ENCODE measurements at places on chromosomes 7 and 10.

GRCh38 chr10:102409604-102410428 is 8.8 kb downstream of the PSD start:
- DNase-seq = no peak

GRCh38 chr10:76353237-76353851 is 921.9 kb downstream of the LRMDA start:
- DNase-seq = no peak

GRCh38 chr10:48659790-48660189 is 24.9 kb upstream of the WDFY4 start:
- no peak for DNase-seq

DNA sequence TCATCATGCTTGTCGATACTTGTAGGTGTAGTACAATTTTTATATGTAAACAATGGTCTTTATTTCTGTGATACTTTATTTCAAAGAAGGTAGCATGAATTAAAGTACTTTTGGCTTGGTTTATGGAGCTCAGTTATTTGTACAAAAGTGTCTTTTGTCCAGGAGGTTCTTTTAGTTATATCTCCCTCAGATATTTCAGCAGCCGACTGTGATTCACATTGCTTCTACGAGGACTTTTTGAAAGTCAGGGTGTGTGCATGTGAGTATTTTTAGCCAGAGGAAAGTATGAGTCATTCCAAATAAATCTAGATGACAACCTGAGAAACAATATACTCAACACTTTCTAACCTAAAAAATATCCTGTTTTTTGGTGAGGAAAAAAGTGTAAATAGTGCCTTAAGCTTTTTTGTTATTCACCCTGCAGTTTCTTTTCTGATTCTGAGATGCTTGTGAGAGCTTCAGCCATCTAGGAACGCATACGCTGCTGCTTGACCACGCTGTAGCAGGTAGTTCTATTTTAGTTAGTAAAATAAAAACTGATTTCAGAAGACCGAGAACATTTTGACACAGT is 595 bp upstream of the SUN1 start:
- peak; percentile 53 for DNase-seq

DNA sequence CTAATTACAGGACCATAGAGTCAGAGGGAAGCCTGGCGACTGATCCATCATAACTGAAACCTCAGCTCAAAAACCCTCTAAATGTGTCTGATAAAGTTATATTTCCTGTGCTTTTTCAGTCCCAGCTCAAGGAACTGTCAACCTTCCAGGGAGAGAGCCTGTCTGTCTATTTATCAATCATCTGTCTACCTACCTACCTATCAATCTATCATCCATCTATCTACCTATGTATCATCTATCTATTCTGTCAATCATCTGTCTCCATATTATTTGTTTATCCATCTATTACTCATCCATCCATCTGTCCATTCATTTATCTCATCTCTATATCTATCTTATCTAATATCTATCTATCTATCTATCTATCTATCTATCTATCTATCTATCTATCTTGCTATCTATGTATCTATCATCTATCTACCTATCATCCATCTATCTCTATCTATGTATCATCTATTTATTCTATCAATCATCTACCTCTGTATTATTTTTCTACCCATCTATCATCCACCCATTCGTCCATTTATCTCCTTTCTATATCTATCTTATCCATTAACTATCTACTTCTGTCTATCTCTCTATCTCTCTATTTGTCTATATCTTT is 161.4 kb downstream of the PRKCQ start:
- no peak for DNase-seq

GRCh38 chr10:48667960-48668590 is 16.6 kb upstream of the WDFY4 start:
- DNase-seq = peak; percentile 23

GRCh38 chr10:6607182-6607581 is 27.1 kb upstream of the PRKCQ start:
- DNase-seq = peak; percentile 72

DNA sequence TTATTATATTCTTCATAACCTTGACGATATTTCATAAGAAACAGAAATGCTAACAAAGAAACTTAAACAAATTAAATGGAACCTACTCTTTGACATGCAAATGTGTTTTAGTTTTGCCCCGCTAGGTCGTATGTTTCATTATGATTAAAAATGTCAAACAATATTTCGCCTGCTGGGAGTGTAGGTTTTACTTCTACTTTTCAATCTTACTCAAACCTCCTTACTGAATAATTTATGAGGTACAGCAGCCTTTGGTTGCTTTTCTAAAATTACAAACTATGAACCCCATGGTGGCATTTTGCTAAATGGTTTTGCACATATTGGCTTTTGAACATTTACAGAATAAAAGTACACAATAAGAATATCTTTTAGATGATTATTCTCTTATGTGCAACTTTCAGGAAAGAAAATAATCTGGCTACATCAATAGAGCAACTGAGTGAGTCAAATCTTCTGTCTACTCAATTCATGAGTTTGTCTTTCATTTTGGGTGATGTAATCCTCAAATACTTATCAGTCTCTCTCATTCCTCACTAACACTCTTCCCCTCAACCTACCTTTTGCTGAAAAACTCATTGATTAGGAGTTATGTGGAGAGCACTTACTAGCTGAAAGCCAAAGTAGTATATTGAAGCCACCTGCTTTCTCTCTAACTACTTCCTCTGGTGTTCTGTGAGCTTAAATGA is 1226.4 kb downstream of the XPNPEP1 start:
- DNase-seq = no peak

DNA sequence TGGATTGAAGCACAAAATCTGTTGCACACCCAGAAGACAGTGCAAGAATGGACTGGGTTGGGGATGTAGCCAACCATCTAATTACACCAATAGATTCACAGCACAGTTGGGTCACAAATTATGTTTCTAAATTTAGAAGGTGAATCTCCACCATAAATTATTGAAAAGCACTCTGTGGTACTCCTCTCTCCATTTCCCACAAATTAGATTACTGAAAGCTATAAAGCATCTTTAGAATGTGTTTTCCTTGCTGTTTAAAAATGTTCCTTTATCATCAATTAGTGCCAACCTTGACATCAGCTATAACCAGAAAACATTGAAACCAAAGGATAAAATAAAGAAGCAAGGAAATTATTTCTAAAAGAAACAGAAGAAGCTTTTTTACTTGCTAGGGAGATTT is 39.9 kb upstream of the HDAC9 start:
- DNase-seq = no peak

DNA sequence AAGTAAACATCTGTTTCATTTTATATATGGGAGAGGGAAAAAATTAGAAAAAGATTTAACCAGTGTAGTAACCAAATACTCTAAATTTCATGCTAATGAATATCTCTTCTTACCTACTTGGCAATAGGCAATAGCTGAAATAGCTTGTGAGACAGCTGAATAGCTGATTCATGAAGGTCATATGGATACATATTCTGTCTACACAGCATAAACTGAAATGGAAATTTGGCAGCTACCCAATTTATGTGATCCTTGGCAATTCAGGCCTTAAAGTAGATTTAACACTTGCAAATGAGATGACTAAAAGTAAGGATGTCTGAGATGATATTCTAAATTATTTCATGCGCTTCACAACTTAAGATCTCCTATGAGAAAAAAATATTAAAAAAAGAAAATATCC is 261.2 kb upstream of the SEMA3A start:
- no peak for DNase-seq

- DNase-seq = no peak
Observed at GRCh38 chr10:103932971-103933370, 15.0 kb upstream of the STN1 start.

GRCh38 chr10:49738616-49739360 is 23.3 kb downstream of the OGDHL start:
- DNase-seq = no peak

- no peak for DNase-seq
Observed at GRCh38 chr10:75708060-75708459, 276.6 kb downstream of the LRMDA start.
